ENCODE measurements at places on chromosomes 11 and 22. TPM values are rescaled to one million over a fixed set of nuclear protein-coding genes. Genes with fewer than 3 reads are reported as not detected.

MS4A4A gene
- total RNA-seq: 65.8 TPM

TMEM121B gene
- 1.5 TPM for total RNA-seq

PDGFB gene
- 6.1 TPM for total RNA-seq

CDC42EP1 gene
- 88.7 TPM for total RNA-seq

KLHL35 gene
- 0.25 TPM for total RNA-seq

MAJIN gene
- total RNA-seq: not detected

SCUBE1 gene
- total RNA-seq: 24.9 TPM

DNA sequence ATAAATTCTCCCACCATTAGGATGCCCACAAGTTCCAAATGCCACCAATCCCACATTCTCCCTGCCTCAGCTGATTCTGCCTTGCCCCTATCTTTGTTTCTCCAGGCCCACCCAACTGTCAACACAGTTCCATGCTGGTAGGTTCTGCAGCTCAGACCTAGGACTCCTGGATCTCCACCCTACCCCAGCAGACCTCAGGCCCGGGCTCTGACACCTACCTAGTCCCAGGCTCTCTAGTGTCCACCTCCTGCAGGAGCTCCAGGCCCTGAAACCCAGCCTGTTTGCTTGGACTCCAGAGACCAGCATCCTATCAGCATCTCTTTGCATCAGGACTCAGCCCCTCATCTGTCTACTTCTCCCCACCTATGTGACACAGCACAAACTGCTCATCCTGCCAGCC, 86.5 kb downstream of the PDE2A start:
- no peak for DNase-seq

DNA sequence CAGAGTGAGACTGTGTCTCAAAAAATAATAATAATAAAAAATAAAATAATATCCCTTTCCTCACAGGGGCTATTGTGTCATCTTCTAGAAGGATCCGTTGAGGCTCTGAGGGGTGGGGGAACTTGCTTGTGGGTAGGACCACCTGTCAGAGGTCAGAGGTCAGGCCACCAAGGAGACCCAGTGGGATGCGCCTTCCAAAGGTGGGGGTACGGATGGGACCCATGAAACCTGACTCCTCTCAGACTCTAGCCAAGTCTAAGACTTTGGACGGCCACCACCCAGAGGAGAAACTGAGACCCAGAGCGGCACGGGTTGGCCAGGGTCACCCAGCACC, 367 bp upstream of the MMP11 start:
- no peak for DNase-seq

DNA sequence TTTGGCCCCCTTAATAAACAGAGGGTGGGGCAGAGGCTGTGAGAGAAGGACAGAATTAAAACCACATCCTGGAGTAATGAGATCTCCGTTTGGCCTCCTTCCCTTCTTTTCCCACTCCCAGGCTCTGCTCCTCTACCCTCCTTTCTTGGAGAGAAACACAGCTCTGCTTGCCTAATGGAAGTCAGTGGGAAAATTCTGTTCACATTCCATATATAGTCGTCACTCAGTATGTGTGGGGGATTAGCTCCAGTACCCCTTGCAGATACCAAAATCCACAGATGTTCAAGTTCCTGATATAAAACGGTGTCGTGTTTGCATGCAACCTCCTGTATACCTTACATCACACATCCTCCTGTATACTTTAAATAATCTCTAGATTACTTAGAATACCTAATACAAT, 37.6 kb upstream of the THY1 start:
- DNase-seq: no peak

DNA sequence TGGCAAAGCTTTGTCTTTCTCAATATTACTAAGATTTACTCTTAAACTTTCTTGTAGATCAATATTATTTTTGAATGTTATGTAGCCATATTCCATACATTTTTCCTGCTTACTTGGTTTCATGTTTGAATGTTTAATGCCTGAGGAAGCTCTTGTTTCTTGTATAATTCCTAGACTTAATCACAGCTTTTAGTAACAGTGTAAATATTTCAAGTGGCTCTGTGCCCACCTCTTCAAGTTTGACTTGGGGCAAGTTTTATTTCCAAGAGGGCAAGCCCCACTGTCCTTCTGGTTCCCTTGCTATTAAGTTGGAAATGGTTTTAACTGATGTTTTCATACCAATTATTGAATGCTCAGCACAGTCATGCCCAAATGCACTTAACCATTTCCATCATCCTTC, 1004.1 kb downstream of the OPCML start:
- DNase-seq: no peak

DNA sequence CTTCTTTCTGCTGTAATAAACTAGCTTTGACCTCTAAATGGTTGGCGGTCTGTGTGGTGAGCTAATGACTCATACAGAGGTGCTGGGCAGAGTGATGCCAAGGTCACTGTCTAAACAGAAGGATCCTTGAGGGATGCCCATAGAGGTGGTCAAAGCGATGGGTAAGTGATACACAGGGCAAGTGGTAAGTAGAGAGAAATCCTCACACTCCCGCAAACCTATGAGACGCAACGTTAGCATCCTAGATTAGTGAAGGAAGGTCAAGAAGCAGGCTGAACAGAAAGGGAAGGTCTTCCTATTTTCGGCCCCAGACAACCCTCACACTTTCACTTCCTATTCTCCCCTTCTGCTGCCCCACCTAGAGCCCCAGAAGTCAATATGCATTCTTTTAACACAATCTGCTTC, 65.6 kb upstream of the SESN3 start:
- DNase-seq: peak; percentile 63

- DNase-seq: no peak
These were observed 76.2 kb downstream of the FAM76B start for GRCh38 chr11:95713428-95713827.

- no peak for DNase-seq
These were observed 45.4 kb upstream of the CFAP300 start for GRCh38 chr11:102001657-102002338.

DNA sequence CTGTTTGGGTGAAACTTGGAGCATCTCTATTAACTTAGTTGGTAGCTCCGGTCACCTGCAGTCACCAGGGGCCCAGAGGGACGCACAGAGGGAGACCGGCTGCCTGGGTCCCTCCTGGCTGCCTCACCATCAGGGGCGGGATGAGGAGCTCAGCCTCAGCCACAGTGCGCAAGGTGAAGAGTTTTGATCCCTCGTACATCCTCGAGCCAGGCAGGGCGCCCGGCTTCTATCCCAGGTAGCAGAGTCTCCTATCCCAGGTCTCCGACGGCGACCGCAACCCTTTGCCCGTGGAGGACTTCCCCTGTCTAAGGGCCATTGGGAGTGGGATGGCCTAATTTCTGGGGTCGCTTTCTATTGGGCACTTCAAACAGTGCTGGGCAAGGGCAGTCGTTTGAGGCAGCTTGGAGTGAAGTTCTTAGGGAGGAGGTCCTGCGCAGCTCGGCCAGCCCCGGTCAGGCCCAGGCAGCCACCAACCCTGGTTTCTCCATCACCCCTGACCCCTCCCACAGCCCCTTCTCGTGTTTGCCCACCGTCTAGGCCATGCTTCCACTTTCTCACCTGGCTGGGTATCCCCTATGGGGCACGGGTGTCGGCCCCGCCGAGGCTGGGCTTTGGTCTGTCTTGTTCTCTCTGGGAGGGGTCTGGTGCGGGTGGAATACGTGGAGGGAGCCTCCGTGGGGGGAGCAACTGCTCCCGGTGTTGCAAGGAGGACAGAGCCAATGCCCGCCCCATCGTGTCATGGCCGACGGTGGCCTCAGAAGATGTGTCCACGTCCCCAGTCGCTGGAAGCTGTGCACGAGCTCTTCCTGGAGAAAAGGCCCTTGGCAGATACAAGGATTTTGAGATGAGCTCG, 3.6 kb upstream of the MRGPRG start:
- peak; percentile 9 for DNase-seq

- DNase-seq: no peak
These were observed 625.2 kb downstream of the CNTN5 start for GRCh38 chr11:99645934-99646333.

GRCh38 chr11:95453616-95454171, 222.7 kb upstream of the SESN3 start:
- no peak for DNase-seq

DNA sequence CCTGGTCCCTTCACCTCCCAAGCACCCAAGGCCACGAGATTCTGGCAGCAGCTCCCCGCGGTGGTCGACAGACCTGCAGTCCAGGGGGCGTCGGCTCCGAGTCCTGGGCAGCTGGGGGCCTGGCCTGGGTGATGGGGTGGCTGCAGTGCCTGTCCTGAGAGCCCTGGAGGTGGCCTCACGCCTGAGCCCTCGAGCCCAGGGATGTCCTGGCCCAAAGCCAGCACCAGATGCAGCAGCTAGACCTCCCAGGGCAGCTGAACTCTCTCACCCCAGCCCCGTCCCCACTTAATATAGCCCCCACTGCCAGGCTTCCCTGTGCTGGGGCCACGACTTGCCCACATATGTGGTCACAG, 6.6 kb downstream of the LMNTD2 start:
- DNase-seq: no peak

GRCh38 chr11:19525276-19525675, 187.4 kb upstream of the NAV2 start:
- no peak for DNase-seq

- DNase-seq: no peak
These were observed 2.0 kb downstream of the CDKN1C start for GRCh38 chr11:2883640-2883978.

- no peak for DNase-seq
These were observed 111.3 kb upstream of the OR4B1 start for GRCh38 chr11:48105096-48105990.

DNA sequence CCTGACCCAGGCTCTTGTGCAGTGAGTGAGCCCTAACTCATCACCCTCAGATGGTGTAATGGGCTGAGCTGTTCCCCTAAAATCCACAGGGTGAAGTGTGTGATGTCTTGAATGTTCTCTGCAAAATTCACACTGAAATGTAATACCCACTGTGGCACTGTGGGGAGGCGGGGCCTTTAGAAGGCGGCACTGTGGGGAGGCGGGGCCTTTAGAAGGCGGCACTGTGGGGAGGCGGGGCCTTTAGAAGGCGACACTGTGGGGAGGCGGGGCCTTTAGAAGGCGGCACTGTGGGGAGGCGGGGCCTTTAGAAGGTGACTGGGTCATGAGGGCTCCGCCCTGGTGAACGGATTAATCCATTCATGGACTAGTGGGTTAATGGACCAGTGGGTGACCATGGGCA, 33.0 kb downstream of the CHID1 start:
- no peak for DNase-seq

GRCh38 chr11:108559904-108560303, 33.7 kb downstream of the EXPH5 start:
- DNase-seq: no peak

DNA sequence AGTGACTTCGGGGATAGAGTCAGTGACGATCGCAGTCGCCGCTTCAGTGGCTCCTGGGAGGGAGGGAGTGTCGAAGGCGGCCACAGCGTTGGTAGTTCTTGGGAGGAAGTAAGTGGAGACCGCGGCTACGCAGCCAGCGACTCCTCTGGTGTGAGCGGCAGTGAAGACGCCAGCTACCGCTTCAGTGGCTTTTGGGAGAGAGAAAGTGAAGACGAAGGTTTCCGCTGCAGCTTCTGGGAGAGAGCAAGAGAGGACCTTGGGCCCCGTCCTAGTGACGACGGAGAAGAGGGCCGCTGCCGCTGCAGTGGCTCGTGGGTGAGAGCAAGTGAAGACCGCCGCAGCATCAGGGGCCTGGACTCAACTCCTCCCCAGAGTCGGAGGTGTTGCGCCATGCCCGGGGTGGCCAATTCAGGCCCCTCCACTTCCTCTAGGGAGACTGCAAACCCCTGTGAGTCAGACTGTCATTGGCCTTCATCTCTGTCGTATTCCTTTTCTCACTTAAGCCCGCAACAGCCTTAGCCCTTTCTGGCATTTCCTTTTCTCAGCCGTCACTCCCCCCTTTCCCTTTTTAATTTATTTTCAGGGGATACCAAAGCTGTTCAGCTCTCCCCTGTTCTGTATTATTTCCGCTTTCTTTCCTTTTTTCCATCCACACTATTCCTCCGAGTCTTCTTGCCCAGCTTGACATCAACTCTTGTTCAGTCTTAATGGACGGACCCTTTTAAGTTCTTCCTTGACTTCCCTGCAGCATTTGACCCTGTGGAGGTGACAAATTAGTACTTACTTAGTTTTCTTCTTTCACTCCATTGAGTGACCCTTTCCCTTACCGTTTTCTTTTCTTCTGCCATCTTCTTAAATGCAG, 1.0 kb downstream of the ANKRD42 start:
- peak; percentile 87 for DNase-seq

DNA sequence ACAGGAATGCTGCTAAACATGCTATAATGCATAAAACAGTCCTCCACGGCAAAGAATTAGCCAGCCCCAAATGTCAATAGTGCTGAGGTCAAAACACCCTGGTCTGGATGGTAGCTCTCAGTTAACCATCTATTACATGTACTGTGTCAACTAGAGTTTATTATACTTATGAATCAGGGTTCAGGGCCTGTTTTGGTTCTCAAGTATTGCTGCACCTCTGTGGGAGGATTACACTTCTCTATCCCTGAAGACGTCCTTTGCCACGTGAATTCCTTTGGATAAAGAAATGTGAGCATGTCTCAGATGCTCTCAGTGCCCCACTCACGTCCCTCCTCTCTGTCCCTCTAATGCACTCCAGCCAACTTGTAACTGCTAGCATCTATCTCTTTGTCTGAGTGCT, 53.4 kb downstream of the SLC1A2 start:
- no peak for DNase-seq

DNA sequence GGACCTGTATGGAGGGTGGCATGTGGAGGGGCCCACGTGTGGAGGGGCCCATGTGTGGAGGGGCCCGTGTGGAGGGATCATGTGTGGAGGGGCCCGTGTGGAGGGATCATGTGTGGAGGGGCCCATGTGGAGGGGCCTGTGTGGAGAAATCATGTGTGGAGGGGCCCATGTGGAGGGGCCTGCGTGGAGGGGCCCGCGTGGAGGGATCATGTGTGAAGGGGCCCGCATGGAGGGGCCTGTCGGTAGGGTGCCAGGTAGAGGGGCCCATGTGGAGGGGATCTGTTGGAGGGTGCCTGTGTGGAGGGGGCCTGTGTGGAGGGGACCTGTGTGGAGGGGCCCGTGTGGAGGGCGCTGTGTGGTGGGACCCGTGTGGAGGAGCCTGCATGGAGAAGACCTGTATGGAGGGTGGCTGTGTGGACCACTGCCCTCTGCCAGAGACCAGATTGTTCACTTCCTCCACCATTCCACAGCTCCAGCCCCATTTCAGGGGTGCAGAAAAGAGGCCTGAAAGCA, 47.0 kb downstream of the IGLL5 start:
- no peak for DNase-seq

Data from adrenal gland (tissue), 19 donors.